D341Med (cell line): ENCODE measurements at places on chromosomes 5 and 9.

GRCh38 chr9:34656992-34657391, 5.0 kb downstream of the IL11RA start:
- DNase-seq = no peak

GRCh38 chr5:110018509-110018908, 328.8 kb downstream of the MAN2A1 start:
- no peak for DNase-seq

DNA sequence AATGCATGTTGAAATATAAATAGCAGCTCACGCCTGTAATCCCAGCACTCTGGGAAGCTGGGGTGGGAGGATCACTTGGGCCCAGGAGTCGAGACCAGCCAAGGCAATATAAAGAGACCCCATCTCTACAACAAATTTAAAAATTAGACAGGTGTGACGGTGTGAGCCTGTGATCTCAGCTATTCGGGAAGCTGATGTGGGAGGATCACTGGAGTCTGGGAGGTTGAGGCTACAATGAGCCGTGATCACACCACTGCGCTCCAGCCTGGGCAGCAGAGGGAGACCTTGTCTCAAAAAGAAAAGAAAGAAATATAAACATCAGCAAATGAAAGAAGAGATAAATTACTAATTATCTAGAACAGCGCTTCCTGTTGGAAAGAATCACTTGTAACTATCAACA, 105.0 kb downstream of the MAPKAP1 start:
- DNase-seq = no peak

GRCh38 chr5:2326601-2327000, 424.9 kb downstream of the IRX2 start:
- no peak for DNase-seq

DNA sequence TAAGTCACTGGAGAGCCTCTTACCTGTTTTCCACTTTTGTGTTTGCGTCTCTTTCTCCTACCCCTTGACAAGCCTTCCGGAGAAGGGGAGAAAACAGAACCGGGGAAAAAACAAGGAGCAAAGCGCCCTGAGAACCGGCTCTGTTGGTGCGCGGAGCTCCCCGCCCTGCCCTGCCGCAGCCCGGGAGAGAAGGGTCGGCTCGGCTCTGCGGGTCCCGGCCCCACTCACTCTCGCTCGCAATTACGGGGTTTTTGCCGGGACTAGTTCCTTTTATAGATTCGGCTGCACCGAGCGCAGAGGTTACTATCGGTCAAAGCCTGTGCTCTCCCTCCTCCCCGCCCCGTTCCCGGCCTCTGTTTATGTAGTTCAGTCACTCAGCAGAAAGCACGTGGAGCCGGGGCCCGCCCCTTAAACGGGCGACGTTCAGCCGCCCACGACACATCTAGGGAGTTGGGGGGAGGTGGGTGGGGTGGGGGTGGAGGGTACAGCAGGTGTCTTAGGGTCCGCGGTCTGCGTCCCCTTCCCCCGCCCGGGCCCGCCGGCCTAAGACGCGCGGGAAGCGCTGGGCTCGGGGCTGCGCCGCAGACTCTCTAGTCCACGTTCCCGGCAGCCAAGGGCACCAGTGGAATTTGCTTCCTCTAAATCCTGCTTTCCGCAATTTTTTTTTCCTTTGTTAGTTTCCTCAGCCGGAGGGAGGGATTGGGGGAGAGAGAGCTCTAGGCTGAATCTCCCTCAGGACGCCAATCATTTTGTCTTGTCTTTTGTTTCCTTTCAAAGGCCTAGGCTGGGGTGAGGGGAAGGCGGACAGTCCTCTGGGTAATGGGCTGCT, at the start of gene ABCA1:
TSS of gene ABCA1 (minus strand) at position 244 of the 829 bp plus-strand sequence. CDS start 24,476 bp downstream, outside the sequence.
- peak; percentile 65 for DNase-seq

DNA sequence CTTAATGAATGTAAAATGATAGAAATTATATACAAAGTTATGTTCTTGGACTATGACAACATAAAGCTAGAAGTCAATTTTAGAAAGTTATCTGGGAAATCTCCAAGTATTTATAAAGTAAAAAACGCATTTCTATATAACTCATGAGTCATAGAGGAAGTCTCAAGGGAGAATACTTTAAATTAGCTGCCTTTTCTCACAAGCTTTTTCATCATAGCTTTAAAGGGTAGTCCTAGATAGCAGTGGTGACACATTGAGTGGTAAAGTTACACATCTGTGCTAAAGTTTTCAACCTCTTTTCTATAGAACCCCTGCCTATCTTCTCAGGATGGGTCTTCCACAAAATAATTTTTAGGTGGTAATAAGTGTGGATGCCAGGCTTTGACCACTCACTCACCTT, 598.3 kb upstream of the FAM174A start:
- no peak for DNase-seq

GRCh38 chr5:6355294-6355693, 23.1 kb downstream of the MED10 start:
- DNase-seq = no peak

DNA sequence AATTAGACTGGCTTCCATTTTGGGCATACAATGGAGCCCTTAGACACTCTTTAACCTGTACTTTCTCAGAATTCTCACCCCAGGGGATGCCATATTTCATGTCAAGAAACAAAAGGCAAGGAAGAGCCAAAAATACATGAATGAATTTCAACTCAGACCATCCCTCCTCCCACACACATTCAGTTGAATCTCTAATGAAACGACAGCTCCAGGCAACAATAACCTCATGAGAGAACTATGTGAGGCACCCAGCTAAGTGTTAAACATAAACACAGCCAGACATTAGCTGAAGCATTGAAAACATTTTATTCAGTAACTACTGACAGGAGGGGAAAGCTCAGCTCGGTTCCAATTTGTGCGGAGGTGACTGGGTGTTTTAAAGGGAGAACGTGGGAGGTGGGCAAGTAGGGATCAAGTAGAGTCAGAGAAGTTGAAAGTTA, 1359.1 kb upstream of the CDH9 start:
- DNase-seq = no peak

- no peak for DNase-seq
Observed at GRCh38 chr5:31850981-31851689, 212.2 kb downstream of the PDZD2 start.

- peak; percentile 71 for DNase-seq
Observed at GRCh38 chr9:137167747-137168572, 1.9 kb downstream of the LRRC26 start.

DNA sequence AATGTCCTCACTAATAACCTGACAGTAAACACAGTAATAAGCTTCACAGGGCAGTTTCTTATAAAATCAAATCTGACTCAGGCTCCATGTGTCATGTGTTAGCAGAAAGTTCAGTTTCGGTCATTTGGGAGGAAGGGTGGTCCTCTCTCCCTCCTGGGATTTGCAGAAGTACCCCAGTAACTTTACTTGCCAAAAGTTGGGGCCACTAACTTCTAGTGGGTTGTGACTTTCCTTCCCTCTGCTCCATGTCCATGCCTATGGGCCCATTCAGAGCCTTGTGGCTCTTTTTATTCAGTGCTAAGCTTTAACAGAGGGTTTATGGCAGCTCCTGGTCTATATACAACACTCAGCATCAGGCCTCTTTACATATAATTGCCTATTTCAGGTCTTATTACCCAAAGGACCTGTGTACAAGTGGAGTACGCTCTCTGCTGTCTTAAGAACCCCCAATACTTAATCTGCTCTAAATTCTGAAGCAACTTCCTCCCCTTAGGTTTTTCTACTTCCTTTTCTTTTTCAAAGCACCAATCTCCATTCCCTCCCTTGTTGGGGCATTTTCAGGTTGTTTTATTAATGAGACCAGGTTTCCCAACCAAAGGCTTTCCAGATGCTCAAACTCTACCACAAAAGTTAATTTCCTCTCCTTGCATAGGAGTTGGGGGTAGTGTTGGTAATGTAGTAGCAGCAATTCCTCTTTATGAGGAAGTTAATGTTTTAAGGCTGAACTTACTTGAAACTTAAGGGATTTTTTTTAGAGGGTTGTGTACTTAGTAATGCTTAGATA, 107.7 kb downstream of the CCDC192 start:
- no peak for DNase-seq

- DNase-seq = no peak
Observed at GRCh38 chr5:175572886-175573285, 85.0 kb upstream of the HRH2 start.

- no peak for DNase-seq
Observed at GRCh38 chr9:14482856-14483255, 168.9 kb upstream of the NFIB start.

- DNase-seq = no peak
Observed at GRCh38 chr5:166349046-166349445, 1942.4 kb upstream of the WWC1 start.
